ENCODE measurements at places on chromosomes 6 and 20.

GRCh38 chr6:144714021-144714712 is 429.0 kb downstream of the UTRN start:
- no peak for DNase-seq

DNA sequence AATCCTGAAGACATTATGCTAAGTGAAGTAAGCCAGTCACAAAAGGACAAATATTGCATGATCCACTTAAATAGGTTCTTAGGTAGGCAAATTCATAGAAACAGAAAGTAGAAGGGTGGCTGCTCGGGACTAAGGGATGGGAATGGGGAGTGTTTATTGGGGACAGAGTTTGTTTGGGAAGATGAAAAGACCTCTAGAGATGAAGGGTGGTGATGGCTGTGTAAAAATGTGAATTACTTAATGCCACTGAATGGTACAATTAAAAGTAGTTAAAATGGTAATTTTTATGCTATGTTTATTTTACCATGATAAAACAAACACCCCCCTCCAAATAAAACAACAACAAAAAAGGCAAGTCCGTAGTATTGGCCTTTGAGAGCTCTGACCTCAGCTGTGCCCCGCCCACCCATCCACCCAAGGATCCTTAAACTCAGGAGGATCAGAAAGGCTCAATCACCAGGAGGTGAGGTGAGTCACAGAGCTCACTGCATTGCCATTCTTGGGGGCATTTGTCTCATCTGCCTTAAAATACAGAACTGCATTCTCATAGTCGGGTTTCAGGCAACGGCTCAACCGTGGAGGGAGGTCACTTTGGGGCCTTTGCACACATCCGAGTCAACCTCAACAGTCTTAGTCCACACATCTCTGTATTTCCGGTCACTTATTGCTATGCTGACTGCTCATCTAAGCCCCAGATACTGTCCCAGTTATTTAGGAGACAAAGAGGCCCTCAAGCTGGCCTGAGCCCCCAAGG is 96.7 kb downstream of the SLC22A23 start:
- no peak for DNase-seq

GRCh38 chr6:44127186-44128019 is at the start of the genes MRPL14 and TMEM63B:
MRPL14 (minus strand) TSS chr6:44127452; CDS start chr6:44116611, 10,841 bp downstream.
TMEM63B (plus strand) TSS chr6:44127554; CDS start chr6:44134585, 7,031 bp downstream.
- peak; percentile 91 for DNase-seq

- no peak for DNase-seq
Observed at GRCh38 chr6:140774080-140774505, 1358.6 kb upstream of the GJE1 start.

DNA sequence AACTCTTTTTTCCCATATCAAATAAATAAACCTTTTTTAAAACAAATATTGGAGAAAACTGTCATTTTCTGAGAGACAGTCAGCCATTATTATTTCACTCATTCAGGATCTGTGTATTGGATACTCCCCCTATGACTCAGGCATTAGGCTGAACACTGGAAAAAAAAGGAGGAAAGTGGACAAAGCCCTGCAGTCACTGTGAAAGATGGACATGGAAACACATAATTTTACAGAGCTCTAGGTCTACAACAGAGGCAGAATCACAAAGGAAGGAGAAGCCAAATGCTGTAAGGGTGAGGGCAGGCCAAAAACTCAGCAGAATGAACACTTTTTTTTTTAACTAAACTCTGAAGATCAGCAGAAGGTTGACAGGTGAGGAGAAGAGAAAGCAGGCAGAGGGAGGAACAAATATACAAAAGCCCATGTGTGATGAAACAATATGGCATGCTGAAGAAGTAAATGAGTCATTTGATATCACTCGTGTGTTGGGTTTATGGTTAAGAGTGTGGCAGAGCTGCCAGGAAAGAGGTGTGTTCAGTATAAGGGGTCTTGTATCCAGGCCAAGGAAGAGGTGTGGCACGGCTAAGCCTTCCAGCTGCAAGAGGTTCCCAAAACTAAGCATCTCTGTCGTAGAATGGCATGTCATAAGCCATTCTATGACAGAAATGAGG is 39.1 kb downstream of the EPB41L2 start:
- DNase-seq, result no peak

DNA sequence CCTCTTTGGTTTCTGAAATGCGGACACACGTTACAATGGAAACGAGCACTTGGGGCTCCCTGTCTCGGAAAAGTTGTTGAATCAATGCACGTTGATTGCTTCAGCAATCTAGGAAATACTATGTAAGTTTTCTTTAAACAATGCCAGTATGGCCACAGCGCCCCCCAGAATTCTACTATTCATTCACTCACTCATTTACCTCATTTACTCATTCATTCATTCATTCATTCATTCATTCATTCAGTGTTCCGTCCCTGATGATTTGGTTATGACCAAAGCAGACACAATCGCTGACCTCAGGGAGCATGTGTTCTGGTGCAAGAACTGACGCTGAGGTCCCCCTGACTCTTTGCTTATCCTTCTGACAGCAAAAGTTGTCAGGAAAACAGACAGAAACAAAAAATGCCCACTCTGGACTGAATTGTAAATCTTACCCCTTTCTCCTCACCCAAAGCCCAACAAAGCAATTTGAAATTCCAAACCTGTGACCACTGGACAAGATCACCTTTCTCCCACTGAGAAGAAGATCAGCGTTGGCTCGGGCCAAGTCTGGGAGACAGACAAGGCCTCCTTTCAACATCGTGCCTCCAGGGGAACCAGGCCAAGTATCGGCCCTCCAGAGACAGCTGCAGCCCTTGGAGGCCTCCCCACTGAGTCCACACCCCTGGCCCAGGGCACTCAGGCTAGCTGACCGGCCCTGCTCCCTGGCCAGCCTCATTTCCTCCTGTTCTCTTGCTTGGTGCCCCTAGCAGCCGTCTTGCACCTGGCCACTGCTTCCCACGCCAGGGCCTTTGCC is 15.0 kb upstream of the PMEPA1 start:
- no peak for DNase-seq

- DNase-seq, result no peak
Observed at GRCh38 chr6:89386917-89387491, 25.1 kb downstream of the RRAGD start.

GRCh38 chr20:3000852-3001523 is 42.4 kb upstream of the GNRH2 start:
- DNase-seq, result no peak

DNA sequence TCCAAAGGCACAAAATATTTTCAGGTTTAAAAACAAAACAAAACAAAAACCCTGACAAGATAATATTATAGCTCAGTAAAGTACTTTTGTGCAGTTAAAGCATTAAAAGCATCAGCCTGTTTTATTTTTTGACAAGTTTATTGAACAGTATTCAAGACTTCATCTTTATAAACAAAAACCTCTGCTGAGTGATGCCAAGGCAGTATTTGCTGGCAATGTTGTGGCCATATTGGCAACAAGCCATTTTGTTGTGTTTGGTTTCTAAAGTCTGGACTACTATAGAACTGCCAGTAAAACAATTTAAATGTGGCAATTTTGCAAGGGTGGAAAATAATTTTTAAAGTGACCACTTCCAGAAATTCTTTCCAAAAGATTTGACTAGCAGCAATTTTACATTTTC is 15.9 kb downstream of the CPNE1 start:
- no peak for DNase-seq

DNA sequence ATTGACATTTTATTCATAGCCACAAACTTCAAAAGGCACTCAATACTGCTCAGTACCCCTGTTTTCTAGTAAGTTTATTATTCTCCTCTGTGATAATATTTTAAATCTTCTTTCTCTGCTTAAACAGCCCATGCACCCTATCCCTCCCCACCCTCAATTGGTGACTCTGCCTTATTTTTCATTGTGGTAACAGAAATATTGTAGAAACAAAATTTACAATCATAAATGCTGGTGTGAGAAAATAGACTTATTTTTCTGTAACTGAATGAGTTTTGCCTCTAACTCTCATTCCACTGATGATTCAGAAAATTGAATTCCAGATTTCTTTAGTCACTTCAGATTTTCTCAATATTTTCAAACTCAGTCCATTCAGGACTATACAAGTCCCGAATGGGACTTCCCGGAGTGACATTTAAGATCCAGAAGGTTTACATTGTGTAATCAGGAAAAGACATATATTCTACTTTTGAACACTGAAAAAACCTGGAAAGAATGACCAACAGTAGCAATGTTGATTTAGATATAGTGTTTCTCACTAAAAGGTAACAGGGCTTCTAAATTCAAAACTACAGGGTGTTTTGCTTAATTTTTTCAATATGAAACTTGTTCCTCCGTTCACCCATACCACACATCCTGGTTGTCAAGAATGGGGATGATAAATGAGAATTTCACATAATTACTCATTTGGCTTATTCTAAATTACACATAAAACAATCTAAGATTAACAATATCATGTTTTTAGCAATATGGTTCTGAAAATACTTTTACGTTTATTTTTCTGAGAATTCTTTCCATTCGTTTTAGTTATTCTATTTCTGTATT is 34.8 kb upstream of the UST start:
- no peak for DNase-seq

DNA sequence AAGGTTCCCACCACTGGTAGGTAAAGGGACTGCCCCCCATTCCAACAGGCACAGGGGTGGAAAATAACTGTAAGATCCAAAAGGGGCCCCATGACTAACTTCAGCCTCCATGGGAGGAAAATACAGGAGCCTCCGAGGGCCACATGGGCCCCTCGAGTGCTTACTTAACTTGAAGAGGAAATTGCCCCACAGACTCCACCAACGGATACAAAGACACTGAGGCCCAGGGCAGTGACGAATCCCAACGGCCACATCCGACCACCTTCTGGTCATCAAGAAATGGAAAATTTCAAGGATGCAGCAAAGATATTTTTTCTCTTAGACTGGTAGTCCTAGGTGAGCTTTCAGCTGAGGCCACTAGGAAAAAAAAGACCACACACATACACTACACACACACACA is 116.0 kb upstream of the MRPS10 start:
- DNase-seq, result no peak

DNA sequence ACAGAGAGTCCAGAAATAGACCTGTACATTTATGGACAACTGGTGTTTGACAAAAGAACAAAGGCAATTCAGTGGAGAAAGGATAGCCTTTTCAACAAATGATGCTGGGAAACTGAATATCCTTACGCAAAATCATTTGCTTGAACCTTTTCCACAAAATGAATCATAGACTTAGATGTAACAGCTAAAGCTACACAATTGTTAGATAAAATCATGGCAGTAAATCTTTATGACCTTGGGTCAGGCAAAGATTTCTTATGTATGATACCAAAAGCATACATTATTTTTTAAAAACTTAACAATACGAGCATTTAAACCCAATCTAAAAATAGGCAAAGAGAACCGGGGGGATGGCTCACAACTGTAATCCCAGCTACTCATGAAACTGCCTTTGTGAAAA is 73.5 kb upstream of the DST start:
- no peak for DNase-seq

GRCh38 chr6:41037107-41037900 is 1.7 kb downstream of the UNC5CL start:
- no peak for DNase-seq

GRCh38 chr6:28597217-28597835 is 71.6 kb downstream of the GPX5 start:
- DNase-seq, result no peak

- DNase-seq, result no peak
Observed at GRCh38 chr6:29941016-29941415, 1.3 kb upstream of the HLA-A start.

- DNase-seq, result no peak
Observed at GRCh38 chr20:41171736-41172295, 34.5 kb downstream of the PLCG1 start.
